SJSA1 (cell line): ENCODE measurements at places on chromosomes 6 and 20. TPM values are rescaled to one million over a fixed set of nuclear protein-coding genes. Genes with fewer than 3 reads are reported as not detected.

DNA sequence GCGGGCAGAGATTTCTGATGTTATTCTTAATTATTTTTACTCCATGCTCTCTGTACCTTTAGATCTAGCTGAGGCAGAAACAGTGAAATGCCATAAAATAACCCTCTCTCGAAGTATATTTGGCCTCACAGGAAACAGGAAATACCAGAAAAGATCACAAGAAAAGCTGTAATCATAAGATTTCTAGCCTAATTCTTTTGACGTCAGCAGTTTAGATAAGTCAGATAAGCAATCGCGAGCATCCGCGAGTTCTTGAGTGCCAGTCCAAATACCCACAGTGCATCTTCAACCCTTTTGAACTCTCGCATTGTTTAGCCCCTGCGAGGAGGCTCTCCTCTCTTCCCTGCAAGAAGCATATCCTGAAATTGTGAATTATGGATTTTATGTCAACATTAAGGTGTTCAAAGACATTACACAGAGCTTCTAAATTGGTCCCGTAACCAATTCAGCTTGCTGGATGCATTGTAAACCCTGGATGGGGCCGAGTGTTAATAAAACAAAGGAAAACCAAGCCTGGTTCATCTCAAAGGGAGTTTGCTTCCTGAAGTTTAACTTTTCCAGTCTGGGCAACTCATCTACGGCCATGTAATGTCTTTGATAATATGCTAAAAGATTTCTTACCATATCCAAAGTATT, 198.9 kb downstream of the MTFR2 start:
- H3K27ac ChIP-seq = no peak overlapping the region
- H3K4me1 ChIP-seq = no peaks in the 10 kb centered on the region

DNA sequence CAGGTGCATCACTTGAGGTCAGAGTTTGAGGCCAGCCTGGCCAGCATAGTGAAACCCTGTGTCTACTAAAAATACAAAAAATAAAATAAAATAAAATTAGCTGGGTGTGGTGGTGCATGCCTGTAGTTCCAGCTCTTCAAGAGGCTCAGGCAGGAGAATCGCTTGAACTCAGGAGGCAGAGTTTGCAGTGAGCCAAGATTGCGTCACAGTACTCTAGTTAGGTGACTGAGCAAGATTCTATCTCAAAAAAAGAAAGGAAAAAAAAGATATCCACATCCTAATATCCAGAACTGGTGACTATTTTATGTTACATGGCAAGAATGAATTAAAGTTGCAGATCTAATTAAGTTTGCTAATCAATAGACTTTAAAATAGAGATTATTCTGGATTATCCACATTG, 32.5 kb downstream of the SCGN start:
- DNase-seq = no peak
- no peaks in the 10 kb centered on the region for H3K27me3 ChIP-seq
- H3K4me1 ChIP-seq = no peaks in the 10 kb centered on the region
- no peak overlapping the region for H3K27ac ChIP-seq
- H3K36me3 ChIP-seq = no peaks in the 10 kb centered on the region

DNA sequence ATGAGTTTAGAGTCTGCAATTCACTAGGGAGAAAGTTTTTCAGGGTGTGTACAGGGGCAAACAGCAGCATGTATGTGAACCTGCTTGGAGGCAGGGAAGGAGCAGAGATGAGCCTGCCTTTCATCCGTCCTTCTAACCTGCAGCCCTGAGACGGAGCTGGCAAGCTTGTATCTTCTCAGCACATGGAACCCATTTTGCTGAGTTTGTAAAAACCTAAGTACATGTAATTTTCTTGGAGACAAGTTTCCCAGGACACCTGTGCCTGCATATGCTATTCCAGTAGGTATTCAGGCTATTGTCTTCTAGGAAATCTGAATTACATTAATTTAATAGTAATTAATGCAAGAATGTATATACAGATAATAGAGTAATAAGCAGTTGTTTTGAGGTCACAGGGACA, 28.8 kb upstream of the MOXD1 start:
- no peak overlapping the region for H3K4me3 ChIP-seq
- DNase-seq = no peak
- no peaks in the 10 kb centered on the region for H3K27me3 ChIP-seq

GRCh38 chr6:154613137-154613676, 102.7 kb upstream of the CNKSR3 start:
- DNase-seq = no peak
- H3K4me1 ChIP-seq = peaks cover 18% of the 10 kb centered on the region
- no peak overlapping the region for H3K27ac ChIP-seq

GRCh38 chr6:94501516-94501915, 1075.8 kb upstream of the MANEA start:
- no peaks in the 10 kb centered on the region for H3K36me3 ChIP-seq

DNA sequence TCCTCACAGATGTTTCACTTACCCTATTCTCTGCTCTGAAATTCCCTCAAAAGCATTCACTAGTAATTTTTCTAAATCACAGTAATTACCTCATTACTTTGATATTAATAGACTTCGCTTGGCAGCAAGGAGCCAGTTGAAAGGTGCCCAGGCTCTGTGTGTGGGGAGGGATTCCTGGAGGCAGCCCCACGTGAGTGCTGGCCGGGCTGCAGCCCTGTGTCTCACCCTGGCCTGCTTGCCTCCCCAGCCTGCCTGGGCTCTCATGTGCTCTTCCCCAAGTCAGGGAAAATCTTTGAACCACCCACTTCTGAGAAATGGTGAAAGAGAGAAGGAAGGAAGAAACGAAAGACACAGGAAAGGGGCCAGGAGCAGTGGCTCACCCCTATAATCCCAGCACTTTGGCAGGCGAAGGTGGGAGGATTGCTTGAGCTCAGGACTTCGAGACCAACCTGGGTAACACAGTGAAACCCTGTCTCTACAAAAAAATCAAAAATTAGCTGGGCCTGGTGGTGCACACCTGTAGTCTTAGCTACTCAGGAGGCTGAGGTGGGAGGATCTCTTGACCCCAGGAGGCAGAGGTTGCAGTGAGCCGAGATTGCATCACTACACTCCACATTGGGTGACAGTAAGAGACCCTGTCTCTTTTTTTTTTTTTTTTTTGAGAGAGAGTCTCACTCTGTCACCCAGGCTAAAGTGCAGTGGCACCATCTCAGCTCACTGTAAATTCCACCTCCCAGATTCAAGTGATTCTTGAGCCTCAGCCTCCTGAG, 20.0 kb upstream of the SNTA1 start:
- H3K4me1 ChIP-seq = no peaks in the 10 kb centered on the region
- no peaks in the 10 kb centered on the region for H3K36me3 ChIP-seq
- no peak overlapping the region for H3K27ac ChIP-seq
- H3K4me3 ChIP-seq = no peak overlapping the region
- DNase-seq = no peak

The SMIM8 gene
- 4.9 and 5.1 TPM in 2 replicates for total RNA-seq

DNA sequence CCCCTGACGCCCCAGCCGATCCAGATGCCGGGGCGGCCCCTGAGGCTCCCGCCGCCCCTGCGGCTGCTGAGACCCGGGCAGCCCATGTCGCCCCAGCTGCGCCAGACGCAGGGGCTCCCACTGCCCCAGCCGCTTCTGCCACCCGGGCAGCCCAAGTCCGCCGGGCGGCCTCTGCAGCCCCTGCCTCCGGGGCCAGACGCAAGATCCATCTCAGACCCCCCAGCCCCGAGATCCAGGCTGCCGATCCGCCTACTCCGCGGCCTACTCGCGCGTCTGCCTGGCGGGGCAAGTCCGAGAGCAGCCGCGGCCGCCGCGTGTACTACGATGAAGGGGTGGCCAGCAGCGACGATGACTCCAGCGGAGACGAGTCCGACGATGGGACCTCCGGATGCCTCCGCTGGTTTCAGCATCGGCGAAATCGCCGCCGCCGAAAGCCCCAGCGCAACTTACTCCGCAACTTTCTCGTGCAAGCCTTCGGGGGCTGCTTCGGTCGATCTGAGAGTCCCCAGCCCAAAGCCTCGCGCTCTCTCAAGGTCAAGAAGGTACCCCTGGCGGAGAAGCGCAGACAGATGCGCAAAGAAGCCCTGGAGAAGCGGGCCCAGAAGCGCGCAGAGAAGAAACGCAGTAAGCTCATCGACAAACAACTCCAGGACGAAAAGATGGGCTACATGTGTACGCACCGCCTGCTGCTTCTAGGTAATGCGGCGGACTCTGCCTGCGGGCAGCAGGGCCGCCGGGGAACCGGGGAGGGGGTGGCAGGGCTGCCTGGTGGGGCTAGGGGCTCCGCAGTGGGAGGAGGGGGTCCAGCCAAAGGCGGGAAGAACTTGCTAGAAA, 2.3 kb downstream of the GNAS start:
- no peak overlapping the region for H3K4me3 ChIP-seq
- H3K27me3 ChIP-seq = peaks cover 36% of the 10 kb centered on the region
- DNase-seq = no peak
- H3K27ac ChIP-seq = no peak overlapping the region
- no peaks in the 10 kb centered on the region for H3K36me3 ChIP-seq

The FAXC gene
- 10.5 and 20.5 TPM in 2 replicates for total RNA-seq

- H3K36me3 ChIP-seq = no peaks in the 10 kb centered on the region
- no peak overlapping the region for H3K27ac ChIP-seq
- no peak for DNase-seq
- H3K4me1 ChIP-seq = no peaks in the 10 kb centered on the region
- no peaks in the 10 kb centered on the region; the same call in 1 of the 2 replicates for H3K27me3 ChIP-seq
Observed at GRCh38 chr6:46961232-46961631, 39.5 kb upstream of the ADGRF5 start.

The ATG5 gene
- total RNA-seq = 57.9 and 68.7 TPM in 2 replicates

The SLC17A3 gene
- not detected in 2 replicates for total RNA-seq

DNA sequence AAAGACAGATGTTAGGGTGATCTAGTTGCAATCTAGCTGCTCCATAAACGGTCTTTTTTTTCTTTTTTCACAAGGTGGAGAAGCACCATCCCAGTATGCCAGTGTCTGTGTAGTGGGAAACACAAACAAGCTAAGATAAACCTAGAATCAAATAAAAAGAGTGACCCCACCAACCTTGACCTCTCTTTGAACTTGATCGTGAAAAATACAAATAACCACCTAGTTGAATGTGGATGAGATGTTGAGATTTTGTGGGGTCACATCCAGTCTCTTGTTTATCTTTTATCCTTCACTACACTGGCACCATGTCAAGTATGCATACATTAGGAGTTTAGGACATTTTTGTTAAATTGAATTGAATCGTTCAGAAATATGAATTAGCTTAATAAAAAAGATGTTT, 194.6 kb upstream of the EYA4 start:
- H3K27me3 ChIP-seq = 0 out of 2 replicates have a peak, but pooled peaks cover 4% of the 10 kb centered on the region
- H3K4me1 ChIP-seq = no peaks in the 10 kb centered on the region
- H3K36me3 ChIP-seq = no peaks in the 10 kb centered on the region
- no peak overlapping the region for H3K4me3 ChIP-seq
- no peak for DNase-seq
